A549 treated with DMSO at 1 μM for 4 hours (cell line): ENCODE measurements at places on chromosomes 5 and 9. TPM values are rescaled to one million over a fixed set of nuclear protein-coding genes. Genes with fewer than 3 reads are reported as not detected.

CDX1 gene
- total RNA-seq: not detected in 5 replicates

C9orf153 gene
- total RNA-seq: 0.14 to 0.65 TPM (median 0.26 TPM) in 3 of 5 replicates, not detected in the others

NEUROG1 gene
- not detected in 5 replicates for total RNA-seq

ERCC8 gene
- 13.9 to 21.7 TPM (median 15.4 TPM) in 5 replicates for total RNA-seq
